ENCODE measurements at places on chromosomes 3 and 15.

GRCh38 chr3:108378153-108378951 is 82.0 kb downstream of the HHLA2 start:
- no peak for DNase-seq

GRCh38 chr3:184652465-184652864 is 59.4 kb downstream of the MAGEF1 start:
- peak; percentile 46 for DNase-seq

GRCh38 chr3:108822123-108822897 is at the start of gene TRAT1:
TSS of gene TRAT1 (plus strand) at chr3:108822786. CDS start at chr3:108822928, 142 bp downstream.
- DNase-seq: no peak

- peak; percentile 86 for DNase-seq
Observed at GRCh38 chr3:149934524-149934923, 36.2 kb downstream of the PFN2 start.

- DNase-seq: no peak
Observed at GRCh38 chr3:152611905-152612304, 223.0 kb upstream of the P2RY1 start.

DNA sequence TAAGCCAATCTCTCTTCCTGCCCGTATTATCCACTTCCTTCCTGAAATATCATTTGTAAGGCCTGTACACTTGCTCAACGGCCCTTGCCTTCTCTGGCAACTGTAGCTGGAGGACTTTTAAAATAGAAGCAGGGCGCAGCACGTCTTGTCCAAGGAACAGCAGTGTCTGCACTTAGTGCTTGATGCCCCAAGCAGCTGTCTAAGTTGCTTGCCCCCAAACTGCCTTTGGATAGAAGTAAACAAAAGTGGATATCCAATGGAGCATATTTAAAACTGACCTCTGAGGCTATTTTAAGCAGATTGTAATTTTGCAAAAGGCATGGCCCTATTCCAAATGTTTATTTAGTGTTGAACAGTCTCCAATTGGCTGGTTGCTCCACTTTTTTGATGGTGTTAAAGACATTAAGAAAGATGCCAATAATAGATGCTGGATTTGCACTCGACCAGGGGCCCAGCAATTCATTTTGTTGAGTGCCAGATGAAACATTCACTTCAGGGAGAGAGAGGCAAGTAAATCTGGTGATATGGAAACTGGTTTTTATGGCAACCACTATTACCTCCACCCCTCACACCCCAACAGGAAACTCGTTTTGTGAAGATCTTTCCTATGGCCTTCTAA is 526.8 kb upstream of the TBL1XR1 start:
- DNase-seq: peak; percentile 64
